NCI-H460 (cell line): ENCODE measurements at places on chromosomes 5 and 9.

GRCh38 chr5:117803533-117803932 lies 1184.8 kb downstream of the DTWD2 start:
- no peak for DNase-seq

DNA sequence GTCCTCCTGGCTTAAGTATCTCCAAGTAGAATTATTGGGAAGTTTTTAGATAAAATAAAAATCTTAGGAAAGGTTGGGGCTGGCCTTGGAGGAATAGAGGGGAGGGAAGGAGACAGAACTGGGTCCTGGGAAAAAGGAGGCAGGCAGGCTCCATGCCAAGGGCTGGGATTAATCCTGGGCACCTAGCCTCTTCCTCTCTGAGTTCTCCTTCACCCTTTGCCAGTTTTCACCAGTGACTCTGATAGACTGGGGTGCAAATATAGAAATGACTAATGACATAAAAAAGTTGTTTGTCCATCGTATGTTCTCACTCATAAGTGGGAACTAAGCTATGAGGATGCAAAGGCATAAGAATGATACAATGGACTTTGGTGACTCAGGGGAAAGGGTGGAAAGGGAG lies 81.9 kb downstream of the RMI1 start:
- no peak for DNase-seq

GRCh38 chr9:133512253-133513213 lies 12.2 kb downstream of the MYMK start:
- no peak for DNase-seq

DNA sequence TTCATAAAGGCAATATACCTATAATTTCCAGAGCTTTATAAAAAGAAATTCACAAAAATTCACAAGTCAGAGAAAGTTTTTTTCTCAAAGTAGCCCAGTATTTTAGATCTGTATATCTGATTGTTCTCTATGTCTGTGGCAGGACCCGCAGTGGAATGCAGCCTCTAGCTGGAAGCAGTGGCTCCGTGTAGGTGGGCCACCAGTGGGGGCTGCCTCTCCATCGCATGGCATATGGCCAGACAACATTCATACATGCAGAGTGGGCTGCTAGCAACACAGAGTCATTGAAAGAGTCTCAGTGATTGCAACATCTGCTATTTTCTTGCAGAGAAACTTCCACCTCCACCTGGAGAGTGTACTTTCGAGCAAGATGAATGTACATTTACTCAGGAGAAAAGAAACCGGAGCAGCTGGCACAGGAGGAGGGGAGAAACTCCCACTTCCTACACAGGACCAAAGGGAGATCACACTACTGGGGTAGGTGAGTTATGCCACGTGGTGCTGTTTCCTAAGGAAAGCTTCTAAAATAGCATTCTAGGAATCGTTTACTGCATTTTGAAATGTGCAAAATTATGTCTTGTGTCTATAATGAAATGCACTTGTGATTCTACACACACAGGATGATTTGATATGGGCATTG lies 88.5 kb upstream of the SMC5 start:
- DNase-seq = no peak

GRCh38 chr5:7320701-7321301 lies 75.1 kb upstream of the ADCY2 start:
- DNase-seq = no peak
